ENCODE measurements at places on chromosomes 5 and 9. TPM values are rescaled to one million over a fixed set of nuclear protein-coding genes. Genes with fewer than 3 reads are reported as not detected.

Gene ALDH7A1
- polyA plus RNA-seq = 8.1 TPM

Gene SARDH
- polyA plus RNA-seq = not detected

Gene RAD1
- 21.9 TPM for polyA plus RNA-seq

Gene RPS14
- polyA plus RNA-seq = 5,805 TPM

Gene ACSL6
- polyA plus RNA-seq = 0.16 TPM

Gene ARHGEF28
- not detected for polyA plus RNA-seq

- H3K4me1 ChIP-seq = no peaks in the 10 kb centered on the region
- no peak overlapping the region for H3K27ac ChIP-seq
- peaks cover 10% of the 10 kb centered on the region for H3K27me3 ChIP-seq
These were observed 88.3 kb downstream of the SNCAIP start for GRCh38 chr5:122400341-122400740.

GRCh38 chr5:87649455-87649854 is 236.7 kb upstream of the CCNH start:
- H3K27ac ChIP-seq = no peak overlapping the region
- H3K4me3 ChIP-seq = no peak overlapping the region
- no peaks in the 10 kb centered on the region for H3K27me3 ChIP-seq
- H3K36me3 ChIP-seq = no peaks in the 10 kb centered on the region

- no peak overlapping the region for H3K4me3 ChIP-seq
- peaks cover 6% of the 10 kb centered on the region for H3K36me3 ChIP-seq
- no peaks in the 10 kb centered on the region for H3K4me1 ChIP-seq
- H3K27ac ChIP-seq = no peak overlapping the region
These were observed 20.4 kb upstream of the SLC2A6 start for GRCh38 chr9:133499132-133499891.

- peak within 1 kb of the TSS; percentile 93 for H3K4me3 ChIP-seq
- peak within 1 kb of the TSS; percentile 79 for H3K27ac ChIP-seq
- DNase-seq = peak; percentile 28
- H3K4me1 ChIP-seq = peaks cover 22% of the 10 kb centered on the region
- no peaks in the 10 kb centered on the region for H3K36me3 ChIP-seq
These were observed at the start of gene GLDC for GRCh38 chr9:6645355-6646292. TSS of gene GLDC (minus strand) at chr9:6645729. CDS start at chr9:6645499, 230 bp downstream.

GRCh38 chr5:101067429-101067828 is 164.3 kb upstream of the ST8SIA4 start:
- DNase-seq = no peak
- no peaks in the 10 kb centered on the region for H3K27me3 ChIP-seq
- no peak overlapping the region for H3K27ac ChIP-seq
- H3K36me3 ChIP-seq = peaks cover 6% of the 10 kb centered on the region
- no peaks in the 10 kb centered on the region for H3K4me1 ChIP-seq

DNA sequence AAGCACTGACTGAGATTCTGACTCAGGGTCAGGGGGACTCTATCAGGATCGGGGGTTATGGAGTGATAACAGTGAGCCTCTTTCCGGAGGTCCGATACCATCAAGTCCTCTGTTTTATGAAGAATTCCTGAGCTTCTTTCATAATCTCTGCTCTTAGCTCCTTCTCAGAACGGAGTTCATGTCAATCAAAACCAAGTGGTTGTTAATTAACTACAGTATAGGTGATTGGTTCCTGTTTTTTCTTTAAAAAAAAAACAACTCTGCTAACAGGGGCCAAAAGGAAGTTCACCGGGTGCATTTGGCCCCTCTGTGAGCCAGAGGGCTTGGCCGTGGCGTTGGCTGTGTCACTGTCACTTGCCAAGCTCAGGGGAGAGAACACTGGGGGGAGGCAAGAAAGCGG is 4.0 kb downstream of the GFI1B start:
- H3K4me3 ChIP-seq = no peak overlapping the region
- no peak overlapping the region for H3K27ac ChIP-seq
- H3K4me1 ChIP-seq = peaks cover 16% of the 10 kb centered on the region
- no peak for DNase-seq

- H3K4me1 ChIP-seq = peaks cover 54% of the 10 kb centered on the region
- peak; percentile 70 for DNase-seq
- peaks cover 19% of the 10 kb centered on the region for H3K36me3 ChIP-seq
- peak overlapping the region; percentile 13 for H3K4me3 ChIP-seq
These were observed 45.4 kb downstream of the RAB14 start for GRCh38 chr9:121156263-121156731.

GRCh38 chr9:129750013-129750638 is 2.7 kb downstream of the PTGES start:
- H3K27ac ChIP-seq = no peak overlapping the region
- no peak overlapping the region for H3K4me3 ChIP-seq
- no peaks in the 10 kb centered on the region for H3K4me1 ChIP-seq
- no peaks in the 10 kb centered on the region for H3K36me3 ChIP-seq

DNA sequence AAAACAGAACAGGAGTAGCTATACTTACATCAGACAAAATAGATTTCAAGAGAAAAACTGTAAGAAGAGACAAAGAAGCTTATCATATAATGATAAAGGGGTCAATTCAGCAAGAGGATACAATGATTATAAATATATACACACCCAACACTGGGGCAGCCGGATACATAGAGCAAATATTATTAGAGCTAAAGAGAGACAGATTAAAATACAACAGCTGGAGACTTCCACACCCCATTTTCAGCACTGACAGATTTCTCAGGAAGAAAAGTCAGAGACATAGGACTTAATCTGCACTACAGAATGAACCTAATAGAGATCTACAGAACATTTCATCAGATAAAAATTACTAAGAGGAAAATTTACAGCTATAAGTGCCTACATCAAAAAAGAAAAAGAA is 35.7 kb downstream of the OXCT1 start:
- H3K4me1 ChIP-seq = peaks cover 6% of the 10 kb centered on the region
- no peak overlapping the region for H3K27ac ChIP-seq
- H3K27me3 ChIP-seq = no peaks in the 10 kb centered on the region
- no peak overlapping the region for H3K4me3 ChIP-seq

DNA sequence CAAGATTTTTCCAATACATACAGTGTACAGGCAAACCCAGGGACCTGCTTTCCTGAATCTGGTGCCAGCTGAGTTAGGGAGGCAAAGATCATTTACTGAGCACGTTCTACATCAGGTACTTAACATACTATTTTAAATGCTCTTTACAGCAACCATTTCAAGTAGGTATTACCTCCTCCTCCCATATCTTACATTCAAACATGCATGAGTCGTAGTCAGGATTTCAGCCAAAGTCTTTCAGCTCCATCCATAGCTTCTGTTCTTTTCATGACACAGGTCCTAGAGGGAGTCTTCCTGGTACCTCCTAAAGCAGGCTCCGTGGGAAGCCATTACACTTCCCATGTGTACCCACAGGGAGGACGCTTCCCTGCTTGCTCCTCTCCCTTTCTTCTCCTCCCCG is 11.7 kb downstream of the KCNV2 start:
- H3K4me3 ChIP-seq = no peak overlapping the region
- H3K27ac ChIP-seq = no peak overlapping the region
- DNase-seq = no peak
- H3K36me3 ChIP-seq = no peaks in the 10 kb centered on the region

GRCh38 chr5:72760259-72760658 is 56.2 kb upstream of the TNPO1 start:
- H3K36me3 ChIP-seq = no peaks in the 10 kb centered on the region
- peaks cover 35% of the 10 kb centered on the region for H3K27me3 ChIP-seq
- H3K27ac ChIP-seq = no peak overlapping the region
- H3K4me1 ChIP-seq = no peaks in the 10 kb centered on the region

- H3K27ac ChIP-seq = no peak overlapping the region
- no peaks in the 10 kb centered on the region for H3K36me3 ChIP-seq
- peaks cover 4% of the 10 kb centered on the region for H3K4me1 ChIP-seq
- H3K4me3 ChIP-seq = no peak overlapping the region
- no peak for DNase-seq
These were observed 24.4 kb downstream of the ZNF474 start for GRCh38 chr5:122153774-122154173.

DNA sequence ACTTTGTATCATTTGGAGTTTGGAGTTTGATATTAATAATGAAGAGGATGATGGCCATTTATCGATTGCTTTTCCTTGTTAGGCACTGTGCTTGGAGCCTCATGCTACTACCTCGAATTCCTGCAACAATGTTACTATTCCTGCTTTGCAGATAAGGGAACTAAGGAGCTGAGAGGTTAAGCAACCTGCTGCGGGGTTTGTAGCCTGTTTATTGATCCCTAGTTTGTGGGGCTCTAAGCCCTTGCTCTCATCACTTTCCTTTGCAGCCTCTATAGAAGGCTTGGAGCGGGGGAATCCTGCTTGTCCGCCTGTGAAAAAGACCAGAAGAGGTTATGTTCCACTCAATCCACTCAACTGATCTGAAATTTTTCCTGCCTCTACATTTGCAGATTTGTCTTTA is 15.8 kb downstream of the ARHGEF28 start:
- H3K4me1 ChIP-seq = no peaks in the 10 kb centered on the region
- peaks cover 33% of the 10 kb centered on the region for H3K27me3 ChIP-seq
- no peaks in the 10 kb centered on the region for H3K36me3 ChIP-seq
- no peak overlapping the region for H3K4me3 ChIP-seq
- no peak overlapping the region for H3K27ac ChIP-seq
- DNase-seq = no peak

- no peaks in the 10 kb centered on the region for H3K27me3 ChIP-seq
- DNase-seq = no peak
- peaks cover 35% of the 10 kb centered on the region for H3K4me1 ChIP-seq
- peak overlapping the region; percentile 100 for H3K27ac ChIP-seq
These were observed 400 bp downstream of the KDM4C start for GRCh38 chr9:6758248-6758497.

GRCh38 chr5:132751444-132751843 is 4.2 kb downstream of the CCNI2 start:
- H3K4me1 ChIP-seq = no peaks in the 10 kb centered on the region
- no peak overlapping the region for H3K27ac ChIP-seq
- H3K4me3 ChIP-seq = no peak overlapping the region
- no peaks in the 10 kb centered on the region for H3K36me3 ChIP-seq

DNA sequence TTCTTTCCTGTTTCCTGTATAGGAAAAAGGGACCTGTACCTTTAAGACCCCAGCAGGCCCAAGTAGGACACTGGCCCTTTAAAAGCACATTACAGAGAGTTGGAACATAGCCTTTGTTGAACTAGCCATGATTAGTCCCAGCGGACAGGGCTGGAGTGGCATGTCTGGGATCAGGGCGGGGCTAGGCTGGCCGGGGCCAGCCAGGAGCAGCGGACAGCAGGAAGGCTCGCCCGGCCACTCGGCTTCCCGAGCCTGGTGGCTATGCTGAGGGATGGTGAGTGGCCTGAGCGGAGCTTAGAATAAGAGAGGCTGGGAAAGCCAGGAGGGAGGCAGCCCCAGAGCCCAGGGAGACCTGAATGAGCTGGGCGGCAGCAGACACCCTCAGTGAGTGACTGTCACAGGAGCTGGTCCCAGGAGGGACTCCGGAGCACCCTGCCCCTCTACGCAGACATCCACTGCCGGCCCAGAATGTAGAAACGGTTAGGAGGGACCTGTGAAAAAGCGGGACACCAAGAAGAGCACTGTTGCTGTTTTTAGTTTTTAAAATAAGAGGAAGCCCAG is 92.1 kb downstream of the DAB2IP start:
- DNase-seq = no peak
- H3K4me1 ChIP-seq = no peaks in the 10 kb centered on the region
- H3K4me3 ChIP-seq = no peak overlapping the region
- H3K27ac ChIP-seq = no peak overlapping the region

DNA sequence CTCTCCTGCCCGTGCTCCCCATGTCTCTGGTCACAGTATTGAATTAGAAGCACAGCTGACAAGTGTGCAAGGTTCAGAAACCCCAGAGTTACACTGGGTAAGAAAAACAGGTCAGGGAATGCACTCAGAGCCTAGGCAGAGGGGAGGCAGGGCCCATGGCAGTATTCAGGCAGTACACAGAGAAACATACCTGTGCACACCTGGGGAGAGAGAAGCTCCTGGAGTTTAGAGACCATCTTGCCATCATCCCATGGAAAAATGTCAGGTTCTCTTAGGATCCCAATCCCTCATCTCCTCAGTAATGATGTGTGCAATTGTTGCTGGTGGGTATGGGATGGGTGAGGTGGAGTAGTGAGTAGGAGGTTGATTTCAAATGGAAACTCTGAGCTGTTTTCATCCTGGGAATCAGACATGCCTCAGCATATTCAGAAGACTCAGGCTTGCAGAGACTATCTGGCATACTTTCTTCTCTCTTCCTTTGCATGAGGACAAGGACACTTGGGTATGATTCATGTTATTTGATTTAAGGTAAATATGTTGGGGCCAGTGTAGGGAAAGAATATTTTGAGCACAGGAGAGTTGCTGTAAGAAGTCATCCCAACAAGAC is 228.5 kb downstream of the ESM1 start:
- H3K27ac ChIP-seq = no peak overlapping the region
- DNase-seq = no peak
- H3K36me3 ChIP-seq = no peaks in the 10 kb centered on the region
- no peaks in the 10 kb centered on the region for H3K27me3 ChIP-seq
- peaks cover 58% of the 10 kb centered on the region for H3K4me1 ChIP-seq
- no peak overlapping the region for H3K4me3 ChIP-seq

- H3K4me1 ChIP-seq = peaks cover 45% of the 10 kb centered on the region
- no peaks in the 10 kb centered on the region for H3K36me3 ChIP-seq
- no peaks in the 10 kb centered on the region for H3K27me3 ChIP-seq
- no peak overlapping the region for H3K4me3 ChIP-seq
These were observed 541.4 kb downstream of the CSNK1G3 start for GRCh38 chr5:124053340-124053739.

DNA sequence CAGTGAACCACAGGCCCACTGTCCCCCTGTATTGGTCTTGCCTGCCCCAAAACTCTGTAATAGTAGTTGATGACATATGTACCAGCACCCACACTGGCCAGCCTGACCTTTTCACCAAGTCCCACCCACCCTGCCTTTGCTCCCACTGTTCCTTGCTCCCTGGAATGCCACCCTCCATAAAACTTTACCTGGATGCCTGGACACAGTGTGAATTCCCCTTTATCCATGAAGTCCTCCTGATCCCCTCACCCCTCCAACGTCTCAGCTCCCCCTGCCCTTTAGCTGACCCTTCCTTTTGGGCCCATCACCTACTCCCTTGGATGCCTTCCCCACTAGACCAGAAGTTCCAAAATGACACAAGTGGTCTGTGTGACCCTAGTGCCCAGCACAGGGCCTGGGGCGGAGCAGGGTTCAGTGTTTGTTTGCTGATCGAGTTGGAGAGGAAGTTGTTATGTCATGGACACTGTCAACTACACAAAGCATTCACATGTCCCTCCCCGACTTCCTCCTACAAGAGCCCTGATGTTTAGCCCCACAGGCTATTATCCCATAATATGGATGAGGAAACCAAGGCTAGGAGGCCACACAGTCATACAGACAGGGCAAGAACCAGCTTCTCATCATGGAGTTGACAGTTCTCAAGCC is 16.1 kb downstream of the AMBP start:
- H3K36me3 ChIP-seq = peaks cover 4% of the 10 kb centered on the region
- H3K4me3 ChIP-seq = no peak overlapping the region
- H3K4me1 ChIP-seq = peaks cover 26% of the 10 kb centered on the region
- no peak for DNase-seq

DNA sequence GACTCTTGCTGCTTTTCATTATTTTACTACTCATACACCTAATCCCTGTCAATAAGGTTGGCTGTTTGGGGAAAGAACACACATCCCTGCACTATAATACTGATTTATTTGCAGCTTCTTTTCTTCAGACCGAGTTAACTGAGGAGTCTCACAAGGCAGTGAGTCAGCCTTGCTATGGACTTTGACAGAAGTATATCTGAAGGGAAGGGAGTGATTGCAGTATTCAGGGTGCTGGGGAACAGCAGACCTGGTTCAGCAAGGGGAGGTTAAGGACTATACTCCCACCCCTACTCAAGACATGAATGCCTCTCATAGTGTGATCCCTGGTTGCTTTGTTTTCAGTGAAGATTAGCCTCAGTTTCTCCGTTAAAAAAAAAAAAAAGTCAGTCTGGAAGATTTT is 99.8 kb downstream of the TLE4 start:
- peaks cover 29% of the 10 kb centered on the region for H3K36me3 ChIP-seq
- no peak overlapping the region for H3K4me3 ChIP-seq
- peaks cover 39% of the 10 kb centered on the region for H3K4me1 ChIP-seq
- H3K27ac ChIP-seq = no peak overlapping the region
